ENCODE measurements at places on chromosomes 16 and 17.

- no peak for DNase-seq
Observed at GRCh38 chr16:89268585-89268984, 51.1 kb downstream of the ZNF778 start.

- DNase-seq, result no peak
Observed at GRCh38 chr17:6096201-6097004, 26.2 kb downstream of the WSCD1 start.

DNA sequence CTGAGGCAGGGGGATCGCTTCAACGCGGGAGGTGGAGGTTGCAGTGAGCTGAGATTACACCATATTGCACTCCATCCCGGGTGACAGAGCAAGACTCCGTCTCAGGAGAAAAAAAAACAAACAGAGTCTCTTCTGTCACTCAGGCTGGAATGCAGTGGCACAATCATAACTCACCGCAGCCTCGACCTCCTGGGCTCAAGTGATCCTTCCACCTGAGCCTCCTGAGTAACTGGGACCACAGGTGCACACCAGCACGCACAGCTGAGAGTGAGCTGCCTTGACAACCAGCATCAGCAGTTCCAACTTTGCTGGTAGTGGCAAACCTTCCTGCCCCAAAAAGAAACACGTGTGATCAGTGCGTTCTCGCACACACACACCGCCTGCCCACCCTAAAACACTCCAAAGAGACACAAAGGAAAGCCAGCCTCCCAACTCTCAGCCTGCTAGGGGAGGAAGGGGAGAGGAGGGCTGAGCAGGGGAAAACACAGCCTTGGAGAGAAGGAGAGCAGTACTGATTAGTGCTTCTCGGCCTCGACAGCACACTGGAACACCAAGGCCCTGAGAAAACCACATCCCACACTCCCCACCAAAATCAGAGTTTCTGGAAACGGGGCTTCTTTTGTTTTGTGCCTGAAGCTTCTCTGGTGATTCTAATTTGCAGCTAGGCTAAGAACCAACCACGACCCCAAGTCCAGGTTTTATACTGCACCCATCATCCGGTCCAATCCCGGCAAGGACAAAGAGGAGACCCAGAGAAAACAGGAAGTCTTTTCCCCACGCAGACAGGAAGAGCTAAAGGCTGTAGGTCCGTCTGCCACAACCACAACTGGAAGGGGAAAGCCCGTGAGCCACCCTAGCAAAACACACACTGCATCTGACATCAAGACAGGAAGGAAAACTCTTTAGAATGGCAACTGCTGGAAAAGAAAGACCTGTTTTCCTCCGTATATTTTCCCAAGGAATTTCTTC lies 28.8 kb downstream of the ZCCHC14 start:
- peak; percentile 29 for DNase-seq

- no peak for DNase-seq
Observed at GRCh38 chr17:79980246-79981043, 55.2 kb downstream of the TBC1D16 start.

GRCh38 chr16:79795556-79795955 lies 195.0 kb upstream of the MAF start:
- no peak for DNase-seq

DNA sequence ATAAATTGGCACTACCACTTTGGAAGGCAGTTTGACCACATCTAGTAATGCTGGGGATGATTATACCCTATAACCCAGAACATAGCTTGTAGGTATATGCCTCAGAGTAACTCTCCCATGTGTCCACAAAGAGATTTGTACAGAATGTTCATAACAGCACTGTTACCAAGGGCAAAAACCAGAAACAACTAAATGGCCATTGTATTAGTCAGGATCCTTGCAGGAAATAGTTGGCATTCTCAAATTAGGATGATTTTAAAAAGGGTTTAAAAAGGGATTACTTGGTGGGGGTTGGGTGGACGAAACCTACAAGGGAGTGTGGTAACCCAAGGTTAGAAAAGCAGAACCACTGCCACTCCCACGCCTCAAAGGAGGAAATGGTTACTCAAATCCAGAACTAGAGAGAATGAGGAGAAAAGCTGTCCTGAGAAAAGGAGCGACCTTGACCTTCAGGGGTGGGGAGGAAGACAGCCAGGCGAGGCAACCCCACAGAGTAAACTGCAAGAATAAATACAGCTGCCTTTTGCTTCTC lies 2.1 kb downstream of the CPPED1 start:
- DNase-seq, result peak; percentile 79

DNA sequence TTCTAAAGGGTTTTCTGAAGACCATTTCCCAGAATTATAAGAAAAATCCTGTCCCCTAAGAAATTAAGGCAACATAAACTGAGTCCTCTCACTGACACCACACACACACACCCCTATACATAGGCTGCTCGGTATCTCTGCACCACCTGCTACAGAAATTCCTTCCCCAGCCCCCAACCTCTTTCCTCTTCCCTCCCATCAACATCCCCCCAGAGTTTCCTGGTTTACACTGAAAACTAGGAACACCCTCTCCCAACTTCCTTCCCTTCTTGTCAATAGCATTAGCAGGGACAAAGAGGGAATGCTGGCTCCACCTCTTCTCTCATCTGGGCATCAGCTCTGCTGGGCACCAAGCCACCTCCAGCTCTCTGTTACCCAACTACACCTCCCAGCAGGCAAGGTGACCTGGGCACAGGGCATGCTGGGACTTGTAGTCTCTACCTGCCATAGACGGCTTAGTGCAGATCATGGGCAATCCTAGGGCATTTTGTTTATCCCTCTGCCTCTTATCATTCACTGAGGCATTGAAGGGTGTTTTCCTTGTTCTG lies 15.7 kb downstream of the CAVIN1 start:
- peak; percentile 23 for DNase-seq

DNA sequence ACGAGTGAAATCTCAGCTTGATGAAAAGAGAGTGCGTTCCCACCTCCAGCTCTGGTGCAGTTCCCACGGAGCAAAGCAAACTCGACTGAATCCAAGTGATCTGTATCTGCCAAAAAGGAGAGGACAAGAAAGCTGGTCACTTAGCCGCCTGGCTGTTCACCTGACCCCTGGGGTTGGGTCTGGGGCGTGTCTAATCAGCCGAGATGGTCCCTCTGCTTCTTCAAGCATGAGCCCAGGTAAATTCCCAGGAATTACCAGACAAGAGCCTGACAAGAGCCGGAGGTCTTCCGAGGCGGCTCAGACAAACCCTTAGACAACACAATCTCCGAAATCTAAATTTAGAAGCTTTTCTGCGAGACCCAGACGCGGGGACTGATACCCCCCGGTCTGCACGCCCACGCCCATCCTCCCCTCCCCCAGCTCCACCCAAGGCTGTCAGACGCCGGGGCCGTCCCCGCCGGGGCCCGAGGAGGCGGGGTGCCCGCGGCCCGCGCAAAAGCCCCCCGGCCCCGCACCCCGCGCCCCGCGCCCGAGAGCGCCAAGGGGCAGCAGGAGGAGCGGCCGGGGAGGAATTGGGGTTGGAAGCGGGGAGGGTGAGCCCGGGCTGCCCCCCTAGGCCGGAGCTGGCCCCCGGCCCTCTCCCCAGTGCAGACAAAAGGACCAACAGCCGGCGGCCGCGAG lies 674 bp downstream of the ZNF821 start:
- DNase-seq, result no peak

DNA sequence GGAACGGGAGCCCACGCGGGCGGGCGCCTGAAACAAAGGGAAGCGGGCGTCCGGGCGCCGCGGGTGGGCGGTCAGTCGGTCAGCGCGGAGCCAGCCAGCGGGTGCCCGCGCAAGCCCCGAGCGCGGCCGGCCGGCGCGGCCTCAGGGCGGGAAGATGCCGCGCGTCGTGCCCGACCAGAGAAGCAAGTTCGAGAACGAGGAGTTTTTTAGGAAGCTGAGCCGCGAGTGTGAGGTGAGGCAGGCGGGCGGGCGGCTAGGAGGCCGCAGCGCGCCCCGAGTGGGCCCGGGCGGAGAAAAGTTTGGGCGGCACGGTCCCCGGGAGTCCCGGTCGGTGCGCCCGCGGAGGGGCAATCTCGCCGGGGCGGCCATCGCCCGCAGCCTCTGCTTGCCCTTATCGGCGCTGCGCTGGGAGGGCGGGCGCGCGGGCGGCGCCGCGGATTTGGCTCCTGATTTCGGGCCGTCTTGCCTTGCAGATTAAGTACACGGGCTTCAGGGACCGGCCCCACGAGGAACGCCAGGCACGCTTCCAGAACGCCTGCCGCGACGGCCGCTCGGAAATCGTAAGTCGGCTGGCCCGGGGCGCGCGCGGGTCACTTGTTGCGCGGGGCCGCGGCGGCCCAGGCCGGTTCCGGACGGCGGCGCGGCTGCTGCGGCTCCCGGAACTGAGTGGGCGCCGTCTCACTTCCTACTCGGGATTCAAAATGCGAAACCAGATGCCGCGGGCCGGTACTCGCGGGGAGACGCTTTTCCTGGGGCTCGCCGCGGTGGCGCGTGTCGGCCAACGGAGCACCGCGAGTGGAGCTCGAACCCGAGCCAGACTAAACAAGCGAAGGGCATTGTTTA lies 526 bp downstream of the CBFB start:
- no peak for DNase-seq

GRCh38 chr16:82651921-82652601 lies 25.3 kb downstream of the CDH13 start:
- DNase-seq, result no peak

DNA sequence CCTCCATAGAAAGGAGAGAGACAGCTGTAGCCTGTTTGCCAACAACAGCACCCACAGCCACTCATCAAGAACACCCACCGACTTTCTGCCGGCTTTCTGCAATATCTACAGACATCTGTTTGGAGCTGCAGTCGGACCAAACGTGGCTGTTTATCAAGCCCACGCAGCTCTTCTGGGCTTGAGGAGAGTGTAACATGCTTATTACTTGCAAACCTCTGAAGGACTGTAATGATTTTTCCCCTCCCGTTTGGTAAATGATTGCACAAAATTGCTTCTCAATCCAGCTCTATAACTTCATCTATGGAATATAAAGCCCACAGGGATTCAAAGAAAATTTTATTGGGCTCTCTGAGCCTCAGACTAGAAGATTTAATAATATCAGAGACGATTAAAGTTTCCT lies 100.5 kb downstream of the VAT1L start:
- no peak for DNase-seq

DNA sequence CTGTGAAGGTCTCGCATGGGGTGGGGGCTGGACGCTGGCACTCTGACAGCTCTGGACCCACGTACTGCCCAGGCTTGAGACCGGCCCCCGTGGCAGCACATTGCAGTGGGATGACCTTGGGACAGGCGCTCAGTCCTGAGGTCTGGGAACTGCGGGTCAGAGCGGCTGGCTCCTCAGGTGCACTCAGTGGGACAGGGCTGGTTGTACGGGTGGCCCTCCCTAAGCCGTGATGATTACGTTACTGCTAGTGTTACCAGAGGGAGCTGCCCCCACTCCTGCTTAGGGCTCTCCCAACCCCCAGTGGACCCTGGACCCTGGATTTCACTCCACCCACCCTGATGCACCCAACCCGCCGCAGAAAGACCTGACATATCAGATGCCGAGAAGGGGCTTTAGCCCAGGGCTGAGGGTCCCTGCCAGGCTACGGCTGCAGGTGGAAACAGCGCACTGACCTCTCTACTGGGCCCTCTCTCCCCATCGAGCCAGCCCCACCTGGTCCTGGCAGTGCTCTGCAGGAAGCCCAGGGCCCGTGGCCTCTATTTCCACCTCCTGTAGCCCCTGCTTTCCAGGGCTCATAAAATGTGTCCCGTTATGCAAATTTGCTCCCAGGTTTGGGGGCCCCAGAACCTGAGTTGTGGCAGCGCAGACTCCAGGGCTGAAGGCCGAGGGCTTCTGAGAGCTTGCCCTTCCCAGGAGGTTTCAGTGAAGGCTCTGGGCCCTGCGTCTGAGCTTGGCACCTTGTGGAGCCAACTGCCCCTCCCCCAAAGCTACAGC lies 77.2 kb downstream of the RTN4RL1 start:
- no peak for DNase-seq

DNA sequence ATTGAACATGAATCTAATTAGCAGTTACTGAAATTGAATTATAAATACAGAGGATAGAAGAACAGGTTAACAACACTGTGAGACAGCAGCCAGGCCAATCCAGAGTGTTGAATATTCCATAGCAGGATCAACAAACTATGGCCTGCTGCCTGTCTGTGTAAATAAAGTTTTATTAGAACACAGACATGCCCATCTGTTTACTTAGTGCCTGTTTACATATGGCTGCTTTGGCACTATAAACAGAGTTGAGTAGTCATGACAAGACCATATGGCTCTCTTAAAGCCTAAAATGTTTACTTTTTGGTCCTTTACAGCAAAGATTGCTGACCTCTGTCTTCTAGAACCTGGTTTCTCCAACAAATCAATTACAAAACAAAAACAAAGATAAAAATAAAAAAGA lies 115.4 kb upstream of the CDC42EP4 start:
- no peak for DNase-seq

DNA sequence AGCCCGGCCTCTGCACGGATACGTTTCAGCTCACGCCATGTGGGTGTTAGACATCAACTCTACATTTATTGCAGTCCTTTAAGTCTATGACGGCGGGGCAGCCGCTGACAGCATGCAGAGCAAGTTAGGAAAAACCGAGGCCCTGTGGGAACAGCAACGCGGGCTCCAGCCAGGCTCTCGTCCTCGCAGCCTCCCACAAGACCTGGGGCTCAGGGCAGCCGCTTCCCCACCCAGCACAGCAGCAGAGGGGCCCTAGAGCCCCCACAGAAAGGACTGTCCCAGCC lies 3.7 kb upstream of the MRPS34 start:
- DNase-seq, result no peak

- DNase-seq, result no peak
Observed at GRCh38 chr17:49162866-49163265, 30.3 kb downstream of the B4GALNT2 start.

DNA sequence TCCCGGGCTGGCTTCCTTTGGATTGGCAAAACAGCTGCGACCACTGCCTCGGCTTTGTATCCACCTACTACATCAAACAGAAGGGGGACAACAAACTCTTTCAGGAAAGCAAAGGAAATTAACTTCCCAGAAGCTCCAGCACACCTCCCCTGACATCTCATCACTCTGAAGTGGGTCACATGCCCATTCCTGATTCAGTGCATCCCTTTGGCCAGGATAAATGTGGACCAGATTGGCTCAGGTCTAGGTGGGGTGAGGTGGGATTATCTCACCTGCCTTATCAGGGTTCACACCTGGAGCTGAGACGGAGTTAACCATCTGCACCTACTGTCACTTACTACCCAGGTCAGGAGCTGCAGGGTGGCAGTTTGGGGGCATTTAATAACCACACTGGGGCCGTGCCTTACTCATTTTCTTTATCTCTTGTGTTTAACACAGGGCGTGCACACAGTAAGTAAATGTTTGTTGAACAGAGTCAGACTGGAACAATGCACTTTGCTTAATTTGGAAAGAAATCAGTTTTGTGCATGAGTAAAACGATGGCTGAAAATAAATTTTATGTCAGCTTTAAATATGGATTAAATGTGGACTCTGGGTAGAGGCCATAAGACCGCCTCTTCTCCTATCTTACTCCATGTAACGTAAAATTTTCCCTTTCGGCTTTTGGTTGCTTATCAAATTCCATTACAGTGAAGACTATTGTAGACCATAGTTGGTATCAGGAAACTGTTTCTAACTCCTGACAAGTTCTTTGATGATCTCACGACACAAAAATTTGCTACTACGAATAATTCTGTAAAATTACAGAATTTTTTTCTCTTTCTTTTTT lies 36.0 kb downstream of the IQCK start:
- peak; percentile 35 for DNase-seq

GRCh38 chr16:51409001-51409675 lies 258.1 kb upstream of the SALL1 start:
- DNase-seq, result peak; percentile 10

GRCh38 chr17:30379303-30379902 lies 676 bp downstream of the CPD start:
- DNase-seq, result no peak
